ENCODE measurements at places on chromosomes 2 and 18.

- DNase-seq = no peak
These were observed 50.1 kb downstream of the ICA1L start for GRCh38 chr2:202821206-202822160.

DNA sequence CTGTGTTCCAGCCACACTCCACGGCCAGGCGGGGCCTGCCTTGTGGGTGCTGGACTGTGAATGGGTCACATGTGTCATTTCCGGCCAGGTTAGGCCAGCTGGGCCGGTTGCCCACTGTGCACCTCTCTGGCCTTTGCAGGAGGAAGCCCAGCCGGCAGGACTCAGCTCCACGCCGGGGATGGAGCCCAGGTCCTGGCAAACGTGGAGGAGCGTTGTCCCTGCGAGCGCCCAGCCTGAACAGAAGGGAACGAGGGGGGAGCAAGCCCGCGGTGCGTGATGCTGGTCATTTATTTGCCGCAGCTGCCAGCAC, 152.9 kb downstream of the PXDN start:
- DNase-seq = no peak

DNA sequence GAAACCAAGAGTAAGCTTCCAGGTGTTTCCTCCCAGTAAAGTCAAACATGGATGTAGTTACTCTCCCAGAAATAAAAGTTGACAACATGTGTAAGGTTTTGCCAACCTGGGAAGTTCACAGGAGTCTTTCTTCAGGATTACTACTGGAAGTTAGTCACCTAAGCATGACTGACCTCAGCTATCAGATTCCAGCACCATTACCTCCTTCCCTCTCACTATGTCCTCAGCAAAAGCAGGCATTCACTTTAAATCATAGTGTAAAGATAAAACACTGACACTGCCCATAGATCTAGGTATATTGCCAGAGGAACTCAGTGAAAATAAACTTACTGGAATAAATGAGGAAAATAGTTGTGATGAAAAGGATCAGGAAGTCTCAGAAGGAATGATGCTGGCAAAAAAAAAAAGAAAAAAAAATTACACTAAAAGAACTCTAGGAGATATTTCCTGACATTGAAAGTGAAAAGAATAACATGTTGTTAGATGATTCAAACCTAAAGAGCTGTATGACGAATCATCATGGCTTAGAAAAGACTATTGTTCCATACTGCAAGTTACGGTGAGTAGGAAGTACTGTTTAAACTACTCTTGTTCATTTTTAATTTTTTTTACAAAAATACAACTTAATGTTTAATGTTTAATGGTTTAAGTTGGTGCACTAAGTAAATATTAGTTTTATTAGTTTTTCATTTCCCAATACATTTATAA, 484.5 kb upstream of the ZNF804A start:
- DNase-seq = peak; percentile 6

DNA sequence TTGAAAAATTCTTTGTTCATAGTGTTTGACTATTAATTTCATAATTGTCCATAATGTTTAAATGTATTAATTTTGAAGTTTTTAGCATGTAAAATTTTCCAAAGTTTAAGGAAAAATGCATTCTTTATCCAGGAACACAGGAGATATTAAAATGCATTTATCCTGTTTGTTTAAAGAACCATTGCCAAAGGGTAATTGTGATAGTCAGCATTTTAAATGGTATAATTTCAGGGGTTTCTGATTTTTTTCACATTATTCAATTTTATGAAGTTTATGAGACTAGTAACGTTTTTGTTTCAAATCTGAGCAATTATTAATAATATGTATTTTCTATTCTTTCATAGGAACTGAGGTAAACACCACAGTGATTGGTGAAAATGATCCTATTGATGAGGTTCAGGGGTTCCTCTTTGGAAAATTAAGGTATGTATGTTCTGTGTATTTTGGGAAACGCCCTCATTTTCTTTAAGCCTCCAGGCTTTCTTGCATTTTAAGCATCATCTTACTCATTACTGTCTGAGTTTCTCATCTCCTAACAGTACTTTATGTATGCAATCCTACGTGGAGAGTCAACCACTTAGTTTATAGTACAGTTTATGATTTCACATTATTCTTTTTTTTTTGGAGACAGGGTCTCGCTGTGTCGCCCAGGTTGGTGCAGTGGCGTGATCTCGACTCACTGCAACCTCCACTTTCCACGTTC, 25.1 kb downstream of the UGGT1 start:
- DNase-seq = no peak

- DNase-seq = no peak
These were observed 37.0 kb downstream of the TGFA start for GRCh38 chr2:70516596-70516995.
